ENCODE measurements at places on chromosomes 4 and X.

DNA sequence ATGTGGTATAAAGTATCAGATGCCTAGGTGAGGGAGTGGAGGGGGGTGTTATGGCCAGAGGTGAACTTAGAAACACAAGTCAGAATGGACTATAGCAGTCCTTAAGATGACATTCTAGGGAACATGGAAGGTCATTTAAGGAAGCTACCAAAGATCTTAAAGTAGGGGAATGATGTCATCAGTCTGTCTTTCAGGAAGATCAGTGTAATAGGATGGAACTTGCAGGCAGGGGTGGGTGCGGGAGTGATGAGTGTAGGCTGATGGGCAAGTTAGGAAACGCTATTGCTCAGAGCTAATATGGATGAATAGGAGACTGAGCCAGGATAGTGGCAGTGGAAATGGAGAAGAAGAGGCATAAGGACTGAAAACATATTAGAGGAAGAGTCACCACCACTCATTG is 27.5 kb upstream of the CWH43 start:
- no peak for DNase-seq

- no peak for DNase-seq
These were observed 261.5 kb downstream of the DCHS2 start for GRCh38 chr4:154230091-154230490.

- DNase-seq: no peak
These were observed 85.9 kb downstream of the UNC5C start for GRCh38 chr4:95462921-95463320.

- DNase-seq: no peak
These were observed 125.5 kb upstream of the MBNL3 start for GRCh38 chrX:132614297-132614696.

DNA sequence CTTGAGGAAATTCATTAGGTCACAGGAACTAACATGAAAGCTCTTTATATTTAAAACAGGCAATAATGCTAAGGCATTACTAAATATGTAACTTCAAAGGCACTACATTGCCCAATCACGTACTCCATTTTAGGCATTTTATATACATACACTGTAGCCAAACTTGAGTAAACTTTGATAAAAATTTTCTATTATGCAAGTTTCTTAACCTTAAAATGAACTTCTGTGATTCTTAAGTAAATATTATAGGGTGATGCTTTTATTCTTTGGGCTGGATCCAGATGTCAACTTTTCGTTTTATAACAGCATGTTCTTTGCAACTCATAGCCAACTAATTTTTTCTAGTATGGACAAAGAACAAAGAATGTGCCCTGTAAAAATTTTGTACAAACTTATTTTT is 28.3 kb upstream of the MAP9 start:
- no peak for DNase-seq
